Umbilical cord (tissue), 2 donors: ENCODE measurements at places on chromosomes 4 and X. TPM values are rescaled to one million over a fixed set of nuclear protein-coding genes. Genes with fewer than 3 reads are reported as not detected.

The RENBP gene
- 11.1 TPM for total RNA-seq

The ERAS gene
- 5.3 TPM for total RNA-seq

The SPOCK3 gene
- 8.7 TPM for total RNA-seq

The EGF gene
- 8.4 TPM for total RNA-seq

The USP17L21 gene
- not detected for total RNA-seq

The TIMM17B gene
- 25.3 TPM for total RNA-seq

The PDE6B gene
- total RNA-seq, result 7.0 TPM
